Activated B cell treated with CpG ODN at 0.5 μM for 24 hours (primary cell): ENCODE measurements at places on chromosomes 1 and 21. TPM values are rescaled to one million over a fixed set of nuclear protein-coding genes. Genes with fewer than 3 reads are reported as not detected.
A peak's percentile ranks its signal among the peaks of the same experiment; 100 is the strongest.

TAS1R3 gene
- 2.5 and 2.7 TPM in 2 replicates for total RNA-seq

KRTAP19-3 gene
- total RNA-seq: not detected in 2 replicates

GRCh38 chr1:66341446-66342089, 192.4 kb upstream of the SGIP1 start:
- DNase-seq: no peak
- H3K4me3 ChIP-seq: peak overlapping the region; percentile 50
- H3K4me1 ChIP-seq: peaks cover 86% of the 10 kb centered on the region

GRCh38 chr1:1305300-1306069, 2.2 kb downstream of the ACAP3 start:
- peak overlapping the region; percentile 86 for H3K27ac ChIP-seq
- H3K36me3 ChIP-seq: no peaks in the 10 kb centered on the region
- H3K4me1 ChIP-seq: peaks cover 38% of the 10 kb centered on the region
- peak; percentile 67 for DNase-seq
- H3K4me3 ChIP-seq: peak overlapping the region; percentile 79
- no peaks in the 10 kb centered on the region for H3K27me3 ChIP-seq

GRCh38 chr1:225713281-225713680, 60.4 kb upstream of the ENAH start:
- DNase-seq: no peak
- H3K4me3 ChIP-seq: no peak overlapping the region
- no peaks in the 10 kb centered on the region for H3K36me3 ChIP-seq
- no peaks in the 10 kb centered on the region for H3K4me1 ChIP-seq
- no peak overlapping the region for H3K27ac ChIP-seq
- H3K27me3 ChIP-seq: no peaks in the 10 kb centered on the region
